Non-pigmented ciliary epithelial cell (primary cell): ENCODE measurements at places on chromosomes 13 and 19.

GRCh38 chr13:84400706-84401105 is 518.4 kb upstream of the SLITRK1 start:
- peak; percentile 85 for DNase-seq

- DNase-seq, result no peak
Measured at GRCh38 chr19:40601134-40601974, at the start of gene LTBP4. Gene LTBP4, plus strand, starts transcription at chr19:40601369. Its CDS starts 19 bp downstream, at chr19:40601388.

DNA sequence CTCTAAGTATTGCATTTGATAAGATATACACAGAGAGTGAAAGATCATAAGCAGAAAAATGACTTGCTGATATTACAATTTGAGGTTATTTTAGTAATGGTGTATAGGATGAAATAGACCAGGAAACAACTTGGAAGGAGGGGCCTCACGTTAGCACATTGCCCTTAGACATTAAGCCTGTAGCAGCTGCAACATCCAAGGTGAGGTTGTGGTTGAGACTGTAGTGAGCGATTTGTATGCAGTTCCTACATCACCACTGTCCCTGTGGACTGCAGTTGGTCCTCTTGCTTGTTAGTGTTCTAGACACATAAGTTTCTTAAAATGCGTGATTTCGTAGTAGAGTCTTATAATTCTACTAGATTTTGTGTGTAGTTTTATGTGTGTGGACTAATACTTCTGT is 311.3 kb downstream of the ATP8A2 start:
- no peak for DNase-seq

DNA sequence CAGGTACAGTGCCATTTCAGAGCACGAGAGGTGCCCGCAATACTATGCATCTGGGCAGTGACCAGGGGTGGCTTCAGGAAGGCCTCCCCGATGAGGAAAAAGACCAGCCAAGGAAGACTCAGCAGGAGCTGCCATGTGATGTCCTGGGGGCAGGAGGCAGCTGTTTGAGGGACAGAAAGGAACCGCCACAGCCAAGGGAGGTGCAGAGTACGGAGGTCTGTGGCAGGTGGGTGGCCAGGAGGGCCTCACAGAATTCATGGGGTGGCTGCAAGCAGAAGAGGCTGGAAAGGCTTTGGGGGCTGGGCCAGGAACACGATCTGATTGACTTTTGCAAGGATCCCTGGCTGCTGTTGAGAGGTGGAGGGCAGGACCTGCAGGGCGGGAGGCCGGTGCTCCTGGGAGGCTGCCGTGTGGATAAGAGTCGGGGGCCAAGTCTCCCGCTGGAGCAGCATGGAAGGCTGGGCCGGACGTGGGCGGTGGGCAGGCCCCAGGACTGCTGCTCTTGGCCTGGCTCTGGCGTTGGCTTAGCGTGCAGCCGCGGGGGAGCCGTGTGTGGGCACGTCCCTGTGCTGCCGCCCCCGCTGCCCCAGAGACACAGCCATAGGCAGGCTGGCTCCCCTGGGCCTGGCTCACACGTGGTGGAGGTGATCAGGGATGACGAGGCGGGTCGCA is 29.1 kb downstream of the CEBPA start:
- no peak for DNase-seq

DNA sequence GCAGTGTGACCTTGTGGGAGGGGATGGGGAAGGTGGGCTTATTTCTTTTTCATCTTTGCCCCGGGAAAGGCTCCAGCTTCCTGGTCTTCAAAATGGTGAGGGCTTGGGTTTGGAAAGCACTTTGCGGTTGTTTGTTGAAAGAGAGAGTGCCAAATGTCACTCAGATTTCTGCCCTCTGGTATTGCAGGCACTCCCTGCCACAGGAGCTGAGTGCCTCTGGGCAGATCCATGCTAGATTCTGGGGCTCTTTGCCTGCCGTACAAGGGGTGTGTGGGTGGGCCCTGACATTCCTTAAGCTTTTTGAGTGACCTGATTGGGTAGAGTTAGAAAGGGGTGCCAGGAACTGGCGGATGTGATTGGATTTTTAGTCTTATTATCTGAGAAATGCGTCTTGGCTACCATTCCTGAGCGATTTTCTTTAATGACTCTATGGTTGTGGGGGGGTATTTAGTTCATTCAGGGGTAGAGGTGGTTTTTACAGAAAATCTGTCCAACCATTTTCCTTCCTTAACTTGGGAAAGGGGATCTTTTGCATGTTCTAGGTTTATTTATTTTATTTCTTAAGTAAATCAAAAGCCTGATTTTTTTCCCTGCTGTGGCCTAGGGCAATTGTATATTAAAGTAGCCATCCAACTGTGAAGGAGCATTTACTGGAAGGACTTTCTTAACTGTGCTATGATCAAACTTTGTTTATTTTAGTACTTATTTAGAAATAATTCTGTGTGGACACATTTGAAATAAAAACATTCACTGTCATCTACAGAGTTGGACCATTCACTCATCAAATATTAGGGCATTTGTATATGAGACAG is 3.2 kb downstream of the ARHGAP35 start:
- no peak for DNase-seq

GRCh38 chr13:110109910-110110309 is 197.0 kb downstream of the COL4A1 start:
- DNase-seq, result peak; percentile 76

DNA sequence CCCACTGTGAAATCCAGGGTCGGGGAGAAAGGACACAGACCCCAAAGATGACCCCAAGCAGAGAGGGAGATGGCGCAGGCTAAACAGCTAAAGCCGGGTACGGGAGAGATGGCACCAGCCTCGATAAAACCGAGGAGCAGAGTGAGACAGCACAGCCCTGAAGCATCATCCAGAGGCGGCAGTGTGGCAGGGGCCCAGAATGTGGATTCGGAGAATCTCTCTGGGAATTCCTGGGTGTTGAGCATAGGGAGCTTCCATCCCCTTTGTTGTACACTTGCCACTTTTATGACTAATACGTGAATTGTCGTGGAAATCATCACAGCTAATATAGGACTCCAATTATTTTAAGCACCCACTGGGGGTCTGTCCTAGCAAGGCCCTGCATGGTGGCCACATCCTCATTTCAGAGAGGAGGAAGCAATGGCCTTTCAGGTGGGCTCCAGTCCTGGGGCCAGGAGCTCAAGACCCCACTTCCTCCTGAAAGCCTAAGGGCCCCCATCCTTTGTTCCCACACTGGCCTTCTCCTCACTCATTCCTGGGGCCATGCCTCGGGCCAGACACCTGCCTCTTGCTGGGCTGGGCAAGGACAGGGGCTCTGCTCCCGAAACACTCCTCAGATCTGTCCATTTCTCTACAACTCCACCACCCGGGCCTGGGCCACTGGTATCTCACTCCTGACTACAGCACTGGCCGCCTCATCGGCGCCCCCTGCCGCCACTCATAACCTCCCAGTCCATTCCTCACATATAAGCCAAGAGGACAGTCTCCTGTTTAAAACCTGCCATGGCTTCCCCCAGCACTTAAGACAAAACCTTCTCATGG is 29.3 kb upstream of the ATP1A3 start:
- DNase-seq, result no peak

- DNase-seq, result no peak
Measured at GRCh38 chr19:46042252-46042883, 1.6 kb upstream of the IGFL4 start.

GRCh38 chr13:101739382-101740178 is 287.1 kb downstream of the ITGBL1 start:
- no peak for DNase-seq

DNA sequence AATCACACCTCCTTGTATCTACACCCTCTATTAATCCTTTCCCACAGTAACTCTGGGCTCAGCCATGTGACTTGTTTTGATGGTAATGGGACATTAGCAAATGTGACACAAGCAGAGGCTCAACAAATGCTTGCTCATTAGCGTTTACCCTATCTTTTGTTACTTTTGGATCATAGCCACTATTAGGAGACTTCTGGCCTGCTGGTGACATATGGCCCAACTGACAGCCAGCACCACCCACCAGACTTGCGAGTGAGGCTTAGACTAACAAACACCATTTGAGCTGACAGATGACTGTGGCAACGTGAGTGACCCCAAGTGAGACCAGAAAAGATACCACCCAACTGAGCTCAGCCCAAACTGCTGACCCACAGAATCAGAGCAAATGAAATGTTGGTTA is 154.1 kb downstream of the OLFM4 start:
- DNase-seq, result no peak

DNA sequence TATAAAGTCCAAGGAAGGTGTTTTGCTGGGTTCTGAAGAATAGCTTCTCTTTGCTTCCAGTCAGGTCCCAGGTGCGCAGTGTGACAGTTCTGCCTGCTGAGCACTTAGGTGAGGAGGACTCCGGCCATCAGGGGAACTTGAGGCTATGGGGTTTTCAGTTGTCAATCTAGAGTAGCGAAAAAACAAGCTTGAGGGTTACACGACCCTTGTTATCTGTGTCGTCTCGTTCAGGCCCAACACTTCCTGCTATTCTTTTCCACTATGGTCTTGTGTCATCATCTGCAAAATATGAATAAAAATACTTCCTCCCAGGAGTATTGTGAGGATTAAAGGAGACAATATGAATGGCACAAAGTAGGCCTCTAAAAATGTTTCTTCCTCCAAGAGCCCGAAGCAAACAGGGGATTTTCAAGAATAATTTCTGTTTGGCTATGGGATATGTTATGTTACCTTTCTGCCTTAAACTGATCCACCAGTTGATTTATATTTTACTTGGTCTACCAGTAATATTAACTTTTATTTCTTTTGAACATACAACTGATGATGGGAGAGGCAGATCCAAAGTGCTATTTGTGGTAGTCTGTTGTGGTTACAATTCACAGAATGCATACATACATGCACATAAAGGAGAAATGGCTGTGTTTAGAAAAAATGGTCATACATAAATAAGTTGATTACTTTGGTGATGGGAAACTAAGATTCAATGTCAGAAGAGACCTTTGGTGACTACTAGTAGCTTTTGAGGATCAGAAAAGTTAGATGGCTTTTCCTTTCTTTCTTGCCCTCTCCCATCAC is 40.5 kb upstream of the RCBTB2 start:
- DNase-seq, result no peak

DNA sequence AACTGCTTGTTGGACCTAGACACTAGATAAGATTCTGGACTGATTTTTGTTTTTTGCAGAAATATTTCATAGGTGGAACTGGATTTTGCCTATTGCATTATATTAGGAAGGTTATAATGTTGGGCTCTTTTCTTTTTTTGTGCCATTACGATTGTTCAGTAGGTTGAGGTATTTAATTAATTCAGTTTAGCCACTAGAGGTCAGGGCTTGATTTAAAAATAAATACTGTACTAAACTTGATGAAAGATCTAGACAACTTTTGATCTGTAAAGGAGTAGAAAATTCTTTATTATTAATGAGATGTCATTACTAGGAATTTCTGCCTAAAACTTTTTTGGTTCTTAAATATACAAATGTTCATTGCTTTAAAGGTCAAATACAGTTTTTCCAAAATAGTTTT is 15.2 kb upstream of the SUPT20H start:
- DNase-seq, result no peak

GRCh38 chr13:51858433-51859247 is 3.1 kb upstream of the CCDC70 start:
- no peak for DNase-seq

GRCh38 chr13:29562786-29563438 is 32.6 kb downstream of the SLC7A1 start:
- no peak for DNase-seq

- DNase-seq, result no peak
Measured at GRCh38 chr13:28744656-28745055, 25.9 kb upstream of the SLC46A3 start.

DNA sequence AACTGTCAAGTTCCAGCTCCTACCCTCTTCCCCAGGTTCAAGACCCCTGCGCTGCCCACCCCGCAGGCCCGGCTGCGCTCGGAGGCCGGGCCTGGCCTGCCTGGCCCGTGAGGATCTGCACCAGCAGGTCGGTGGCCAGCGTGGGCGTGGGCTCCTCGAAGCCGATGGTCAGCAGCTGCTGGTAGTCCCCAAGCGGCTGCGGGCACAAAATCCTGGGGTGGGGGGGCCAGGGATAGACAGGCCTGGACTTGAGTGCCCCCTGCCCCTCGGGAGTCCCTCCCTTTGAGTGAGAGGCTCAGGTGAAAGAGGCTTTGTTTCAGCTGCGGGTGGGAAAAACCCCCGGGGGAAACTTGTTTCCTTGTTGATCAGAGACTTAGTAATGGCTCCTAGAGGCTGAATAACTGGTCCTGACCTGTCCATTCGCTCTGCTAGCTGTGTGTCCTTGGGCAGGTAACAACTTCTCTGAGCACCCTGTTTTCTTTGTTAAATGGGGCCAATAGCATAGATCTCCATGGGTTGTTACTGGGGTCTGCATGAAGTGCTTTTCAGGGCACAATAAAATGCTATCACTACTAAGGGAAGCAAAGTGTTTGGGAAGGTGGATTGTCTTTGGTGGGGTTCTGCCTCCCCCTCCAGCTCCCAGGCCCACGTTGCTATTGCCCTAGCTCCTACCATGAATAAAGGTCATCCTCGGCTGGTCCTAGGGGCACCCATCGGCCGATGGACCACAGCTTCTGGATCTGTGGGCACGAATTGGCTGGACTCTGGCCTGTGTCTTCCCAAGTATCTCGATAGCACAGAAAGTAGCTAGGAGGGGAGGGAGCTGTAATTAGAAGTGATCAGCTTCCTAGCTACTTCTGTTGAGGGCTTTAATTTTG is 3.5 kb downstream of the C19orf67 start:
- no peak for DNase-seq

DNA sequence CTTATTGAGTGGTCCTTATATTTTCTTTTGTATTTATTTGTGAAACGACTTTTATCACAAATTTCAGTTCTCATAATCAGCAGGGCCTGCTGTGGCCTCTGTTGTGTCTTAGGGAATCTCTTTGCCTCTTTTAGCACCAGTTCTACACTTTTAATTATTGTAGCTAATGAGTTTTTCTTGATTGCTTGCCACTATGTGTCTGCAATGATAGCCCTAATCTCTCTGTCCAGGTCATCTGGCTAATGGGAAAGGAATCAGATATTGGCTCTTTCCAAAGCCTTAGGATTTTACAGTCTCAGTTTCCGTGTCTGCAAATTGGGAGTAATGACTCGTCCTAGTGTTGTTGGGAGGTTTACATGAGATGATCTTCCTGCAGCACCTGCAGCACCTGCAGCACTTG is 10.2 kb downstream of the WDFY2 start:
- no peak for DNase-seq

DNA sequence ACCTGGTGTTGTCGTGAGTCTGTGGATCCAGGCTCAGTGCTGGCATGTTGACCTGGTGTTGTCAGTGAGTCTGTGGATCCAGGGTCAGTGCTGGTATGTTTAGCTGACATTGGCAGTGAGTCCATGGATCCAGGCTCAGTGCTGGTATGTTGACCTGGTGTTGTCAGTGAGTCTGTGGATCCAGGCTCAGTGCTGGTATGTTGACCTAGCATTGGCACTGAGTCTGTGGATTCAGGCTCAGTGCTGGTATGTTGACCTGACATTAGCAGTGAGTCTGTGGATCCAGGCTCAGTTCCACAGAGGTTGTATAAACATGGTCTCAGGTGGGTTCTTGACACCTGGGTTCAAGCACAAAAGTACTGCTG is 16.8 kb upstream of the PDCD2L start:
- no peak for DNase-seq

- no peak for DNase-seq
Measured at GRCh38 chr13:97136418-97136817, 85.7 kb upstream of the MBNL2 start.

DNA sequence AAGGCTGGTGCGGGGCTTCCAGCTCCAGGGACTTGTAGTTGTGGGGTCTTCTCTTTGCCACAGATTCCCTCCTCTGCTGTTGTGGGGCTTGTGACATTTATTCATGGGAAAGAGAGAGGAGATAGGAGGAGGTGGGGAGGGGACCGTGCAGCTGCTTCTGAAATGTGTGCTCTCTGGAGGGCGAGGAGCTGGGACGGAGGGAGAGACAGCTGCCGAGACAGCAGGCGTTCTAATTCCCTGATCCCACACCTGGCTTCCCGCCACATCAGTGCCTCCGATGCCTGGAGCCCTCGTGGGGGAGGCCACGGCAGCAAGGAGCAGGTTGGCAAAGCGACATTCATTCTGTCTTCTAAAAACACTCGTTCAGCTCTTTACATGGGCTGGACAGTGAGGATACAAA is 164.4 kb downstream of the USP12 start:
- DNase-seq, result no peak
